Hematopoietic multipotent progenitor cell (in vitro differentiated cells): ENCODE measurements at places on chromosomes 11 and 22.
A peak's percentile ranks its signal among the peaks of the same experiment; 100 is the strongest.

DNA sequence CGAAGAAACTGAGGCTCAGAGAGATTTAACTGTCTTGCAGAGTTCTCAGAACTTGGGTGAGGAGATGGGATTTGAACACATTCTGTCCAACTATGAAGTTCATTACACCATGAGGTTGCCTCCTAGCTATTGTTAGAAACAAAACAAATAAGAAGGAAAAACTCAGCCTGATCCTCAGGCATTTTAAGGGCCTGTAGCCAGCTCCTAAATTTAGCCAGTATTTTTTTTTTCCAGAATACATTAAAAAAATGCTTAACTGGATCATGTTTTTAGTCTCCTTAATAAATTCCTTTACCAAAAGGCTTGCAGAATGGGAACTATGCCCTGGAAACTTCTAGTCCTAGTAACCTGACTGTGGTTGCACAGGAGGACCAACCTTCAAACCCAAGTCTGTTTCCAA lies 212.0 kb downstream of the CSNK2A3 start:
- DNase-seq, result no peak

DNA sequence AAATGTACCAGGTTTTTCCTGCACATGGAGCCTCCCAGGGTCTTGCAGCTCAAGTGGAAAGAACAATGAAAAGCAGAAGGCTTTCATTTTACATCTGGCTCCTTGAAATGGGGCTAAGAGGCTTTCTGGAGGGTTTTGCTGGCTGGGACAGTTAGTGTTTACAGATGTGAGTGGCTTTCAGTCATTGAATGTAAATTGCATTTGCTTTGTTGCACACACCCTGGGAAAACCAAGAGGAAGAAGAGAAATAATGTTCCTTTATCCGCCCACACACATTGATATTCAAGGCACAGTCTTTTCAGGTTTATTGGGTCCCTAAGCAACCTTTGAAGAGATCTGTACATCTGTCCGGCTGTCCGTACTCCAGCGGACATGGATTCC lies 144.5 kb downstream of the SPON1 start:
- DNase-seq, result no peak

DNA sequence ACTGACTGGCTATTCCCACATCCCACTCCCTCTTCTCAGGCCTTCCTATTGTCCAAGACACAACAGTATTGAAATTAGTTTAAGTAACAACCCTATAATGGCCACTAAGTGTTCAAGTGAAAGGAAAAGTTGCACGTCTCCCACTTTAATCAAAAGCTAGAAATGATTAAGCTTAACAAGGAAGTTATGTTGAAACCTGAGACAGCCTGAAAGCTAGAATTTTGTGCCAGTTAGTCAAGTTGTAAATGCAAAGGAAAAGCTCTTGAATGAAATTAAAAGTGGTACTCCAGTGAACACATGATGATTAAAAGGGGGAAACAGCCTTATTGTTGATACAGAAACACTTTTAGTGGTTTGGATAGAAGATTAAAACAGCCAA lies 332.7 kb downstream of the CASP12 start:
- no peak for DNase-seq

GRCh38 chr11:35536470-35536869 lies 11.1 kb upstream of the PAMR1 start:
- DNase-seq, result no peak

GRCh38 chr11:76238551-76238950 lies 32.2 kb upstream of the WNT11 start:
- no peak for DNase-seq

GRCh38 chr11:73340164-73340563 lies 32.1 kb downstream of the ARHGEF17 start:
- no peak for DNase-seq

- no peak for DNase-seq
Measured at GRCh38 chr11:69201764-69202370, 46.1 kb downstream of the SMIM38 start.

DNA sequence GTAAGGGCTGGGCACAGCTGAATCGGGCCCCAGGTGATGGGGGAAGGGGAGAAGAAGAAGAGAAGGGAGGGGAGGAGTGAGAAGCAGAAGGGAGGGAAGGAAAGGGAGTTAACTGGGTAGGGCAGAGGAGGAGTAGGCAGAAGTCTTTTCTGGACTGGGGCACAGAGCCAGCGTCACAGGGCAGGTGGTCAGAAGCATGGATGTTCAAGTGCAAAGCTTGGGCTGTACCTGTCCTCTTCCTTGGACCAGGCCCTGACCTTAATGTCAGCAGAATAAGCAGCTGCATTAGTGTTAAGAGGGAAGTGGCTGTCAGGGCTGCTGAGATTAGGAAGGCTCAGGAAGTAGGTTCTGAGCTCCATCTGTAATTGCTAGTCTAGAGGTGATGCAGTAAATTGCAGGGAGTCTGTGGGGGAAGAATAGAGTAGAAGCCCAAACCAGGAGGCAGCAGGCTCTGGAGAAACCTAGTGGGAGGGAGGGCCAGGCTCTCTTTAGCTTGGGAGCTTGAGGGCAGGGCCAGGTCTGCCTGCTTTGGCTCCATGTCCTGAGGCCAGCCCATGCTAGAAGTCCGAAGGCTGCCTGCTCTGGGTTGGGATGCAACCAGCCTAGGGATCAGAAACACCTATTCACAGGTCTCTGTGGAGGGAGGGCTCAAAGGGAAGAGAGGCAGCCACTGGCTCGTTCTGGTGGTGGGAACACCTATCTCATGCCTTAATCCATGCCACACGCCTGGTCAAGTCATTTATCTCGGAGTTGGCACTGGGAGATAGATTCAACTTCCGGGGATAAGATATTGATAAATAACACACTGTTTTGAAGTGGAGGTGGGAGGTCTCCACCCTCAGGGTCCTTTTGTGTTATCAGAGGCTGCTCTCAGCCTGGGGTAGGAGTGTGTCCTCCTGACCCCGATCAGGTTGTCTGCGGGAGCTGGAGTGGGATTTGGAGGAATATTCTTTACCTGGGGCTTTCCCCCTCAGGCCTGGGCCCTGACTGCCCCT lies 1.7 kb upstream of the UCP3 start:
- no peak for DNase-seq

DNA sequence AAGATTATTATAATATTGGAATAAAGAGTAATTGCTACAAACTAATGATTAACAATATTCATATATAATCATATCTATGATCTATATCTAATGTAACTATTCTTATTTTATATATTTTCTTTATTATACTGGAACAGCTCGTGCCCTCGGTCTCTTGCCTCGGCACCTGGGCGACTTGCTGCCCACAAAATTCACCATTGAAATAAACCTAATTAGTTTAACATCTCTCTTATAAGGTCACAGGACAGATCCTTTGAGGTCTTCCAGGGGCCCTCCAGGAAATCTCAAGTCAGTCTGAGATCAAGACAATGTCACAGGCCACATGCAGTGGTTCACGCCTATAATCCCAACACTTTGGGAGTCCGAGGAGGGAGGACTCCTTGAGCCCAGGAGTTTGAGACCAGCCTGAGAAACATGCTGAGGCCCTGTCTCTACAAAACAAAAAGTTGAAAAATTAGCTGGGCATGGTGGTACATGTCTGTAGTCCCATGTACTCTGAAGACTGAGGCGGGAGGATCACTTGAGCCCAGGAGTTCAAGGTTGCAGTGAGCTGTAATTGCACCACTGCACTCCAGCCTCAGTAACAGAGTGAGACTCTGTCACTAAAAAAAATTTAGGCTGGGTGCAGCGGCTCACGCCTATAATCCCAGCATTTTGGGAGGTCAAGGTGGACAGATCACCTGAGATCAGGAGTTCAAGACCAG lies 6.6 kb upstream of the TXNRD2 start:
- no peak for DNase-seq

GRCh38 chr11:124190298-124191139 lies 7.4 kb downstream of the OR10D3 start:
- DNase-seq, result peak; percentile 37

DNA sequence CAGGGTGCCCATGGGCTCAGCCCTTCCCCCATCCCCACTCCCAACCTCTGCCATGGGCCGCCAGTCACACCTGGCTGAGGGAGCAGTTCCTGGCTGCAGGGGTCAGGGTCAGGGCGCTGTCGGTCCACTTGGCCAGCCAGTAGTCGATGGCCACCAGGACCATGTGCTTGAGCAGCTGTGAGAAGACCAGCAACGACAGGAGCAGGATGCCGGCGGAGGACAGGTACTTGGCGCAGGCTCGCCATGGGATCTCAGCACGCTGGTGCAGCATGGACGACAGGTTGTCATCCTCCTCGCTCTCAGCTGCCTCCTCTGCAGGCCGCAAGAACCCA lies 18.3 kb upstream of the KCNJ11 start:
- no peak for DNase-seq

GRCh38 chr11:4385978-4386740 lies 7.3 kb downstream of the TRIM21 start:
- no peak for DNase-seq

GRCh38 chr11:134050541-134051383 lies 18.1 kb upstream of the JAM3 start:
- DNase-seq, result peak; percentile 75

- DNase-seq, result no peak
Measured at GRCh38 chr22:39938509-39939111, 21.6 kb upstream of the TMA7B start.

DNA sequence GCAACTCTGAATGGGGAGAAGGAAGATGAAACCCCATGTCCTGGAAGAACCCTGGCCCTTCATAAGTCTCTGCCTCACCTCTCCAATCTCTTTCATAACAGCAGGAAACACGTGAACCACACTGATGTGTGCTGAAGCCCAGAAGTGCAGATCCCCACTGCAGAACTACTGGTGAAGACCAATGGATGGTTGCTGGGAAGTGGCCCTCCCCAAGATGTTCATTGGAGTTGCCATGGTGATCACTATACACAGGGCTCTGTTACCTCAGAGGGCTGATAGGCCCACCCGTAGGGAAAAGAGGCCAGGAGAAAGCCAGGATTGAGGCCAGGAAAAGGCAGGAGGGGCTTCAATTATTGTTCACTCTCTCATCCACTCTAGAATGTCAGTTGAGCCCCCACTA lies 11.6 kb downstream of the TST start:
- peak; percentile 65 for DNase-seq

GRCh38 chr11:19164230-19164855 lies 37.4 kb downstream of the CSRP3 start:
- no peak for DNase-seq

DNA sequence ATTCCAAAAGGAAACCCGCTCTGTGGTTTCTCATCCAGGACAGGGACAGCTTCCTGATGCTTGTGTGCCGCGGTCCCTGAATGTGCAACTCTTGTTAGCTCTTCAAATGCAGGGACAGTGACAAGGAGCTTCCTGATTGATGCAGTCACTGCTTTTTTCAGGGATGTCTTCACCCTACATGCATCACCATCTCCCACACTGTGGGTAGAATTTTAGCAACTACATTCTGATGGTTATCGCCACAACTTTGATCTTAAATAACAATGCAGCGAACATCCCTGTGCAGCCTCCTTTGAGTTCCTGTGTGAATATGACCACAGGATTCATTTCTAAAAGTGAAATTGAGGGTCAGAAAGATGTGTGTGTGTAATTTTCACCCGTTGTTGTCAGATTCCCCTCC lies 115.0 kb downstream of the GGTLC2 start:
- no peak for DNase-seq

DNA sequence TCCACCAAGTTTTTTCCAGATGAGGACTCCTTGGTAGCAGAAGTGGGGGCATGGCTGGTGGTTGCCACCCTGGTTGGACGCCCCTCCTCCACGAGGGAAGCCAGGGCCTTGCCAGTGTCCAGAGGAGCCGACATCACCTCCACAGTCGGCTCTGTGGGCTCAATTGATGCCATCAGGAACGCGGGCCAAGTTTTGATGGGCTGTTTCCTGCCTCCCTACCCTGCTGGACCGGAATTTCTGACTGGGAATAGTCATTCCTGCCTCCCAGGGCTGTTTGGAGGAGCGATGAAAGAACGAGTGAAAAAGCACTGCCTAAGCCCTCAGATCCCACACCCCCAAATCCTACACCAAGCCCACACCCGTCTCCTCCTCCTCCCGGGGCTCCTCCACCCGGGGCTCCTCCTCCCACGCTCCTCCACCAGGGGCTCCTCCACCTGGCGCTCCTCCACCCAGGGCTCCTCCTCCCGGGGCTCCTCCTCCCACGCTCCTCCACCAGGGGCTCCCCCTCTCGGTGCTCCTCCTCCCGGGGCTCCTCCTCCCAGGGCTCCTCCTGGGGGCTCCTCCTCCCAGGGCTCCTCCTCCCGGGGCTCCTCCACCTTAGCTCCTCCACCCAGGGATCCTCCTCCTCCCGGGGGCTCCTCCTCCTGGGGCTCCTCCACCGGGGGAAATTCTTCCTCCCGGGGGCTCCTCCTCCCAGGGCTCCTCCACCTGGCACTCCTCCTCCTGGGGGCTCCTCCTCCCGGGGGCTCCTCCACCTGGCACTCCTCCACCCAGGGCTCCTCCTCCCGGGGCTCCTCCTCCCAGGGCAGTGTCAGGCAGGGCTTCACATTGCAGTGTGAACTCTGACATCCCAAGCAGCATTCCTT lies 10.0 kb upstream of the PRR5 start:
- DNase-seq, result no peak

- DNase-seq, result no peak
Measured at GRCh38 chr11:59669611-59670009, 773 bp upstream of the PATL1 start.

- DNase-seq, result no peak
Measured at GRCh38 chr22:17348464-17349103, 20.7 kb upstream of the CECR2 start.

GRCh38 chr11:15291885-15292284 lies 177.2 kb downstream of the INSC start:
- DNase-seq, result no peak
